T follicular helper cell (primary cell): ENCODE measurements at places on chromosomes 12 and 14.

GRCh38 chr12:90253136-90253535 lies 544.5 kb upstream of the ATP2B1 start:
- DNase-seq = no peak

- no peak for DNase-seq
Measured at GRCh38 chr14:34682787-34683321, 31.5 kb downstream of the CFL2 start.

GRCh38 chr14:33738491-33738890 lies 212.4 kb downstream of the EGLN3 start:
- DNase-seq = no peak

DNA sequence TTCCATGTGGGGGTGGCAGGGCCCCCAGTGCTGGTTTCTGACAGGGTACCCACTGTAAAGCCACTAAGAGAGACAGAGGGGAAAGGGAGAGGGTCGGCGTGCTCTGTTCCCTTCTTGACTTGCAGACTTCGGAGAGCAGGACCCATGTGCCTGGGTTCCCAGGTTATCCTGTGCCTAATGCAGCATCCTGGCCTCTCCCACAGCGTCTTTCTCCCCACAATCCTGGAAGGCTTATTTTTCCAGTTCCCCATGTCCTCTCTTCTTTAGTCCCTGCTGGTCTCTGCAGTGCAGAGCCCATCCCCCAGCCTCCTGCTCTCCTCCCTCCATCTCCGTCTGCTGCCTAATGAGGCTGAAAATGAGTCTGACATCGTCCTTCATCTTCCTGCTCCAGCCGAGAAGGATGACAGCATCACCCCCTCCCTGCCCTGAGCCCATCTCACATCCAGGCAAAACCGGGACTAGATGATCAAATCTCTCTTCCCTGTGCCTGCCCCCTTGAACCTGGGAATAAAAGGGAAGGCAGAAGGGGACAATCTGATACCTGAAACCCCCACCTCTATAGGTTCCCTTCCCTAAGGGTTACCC lies 15.1 kb downstream of the CALCOCO1 start:
- no peak for DNase-seq

DNA sequence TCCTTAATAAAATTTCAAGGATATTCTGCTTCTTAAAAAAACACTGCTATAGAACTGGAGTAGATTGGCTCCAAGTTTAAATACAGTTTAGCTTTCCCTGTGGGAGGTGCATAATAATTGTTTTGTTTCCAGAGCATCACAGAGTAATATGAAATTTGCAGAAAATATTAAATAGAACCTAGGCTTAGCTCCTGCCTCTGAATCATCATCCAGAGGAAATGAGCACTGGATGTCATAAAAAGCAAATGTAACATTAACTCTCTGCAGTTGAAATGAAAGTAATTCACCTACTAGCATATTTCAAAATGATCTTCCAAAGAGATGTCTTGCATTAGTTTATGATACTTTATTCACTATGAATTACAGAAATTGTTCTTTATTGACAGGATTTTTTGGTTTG lies 769.8 kb downstream of the C12orf50 start:
- DNase-seq = no peak

DNA sequence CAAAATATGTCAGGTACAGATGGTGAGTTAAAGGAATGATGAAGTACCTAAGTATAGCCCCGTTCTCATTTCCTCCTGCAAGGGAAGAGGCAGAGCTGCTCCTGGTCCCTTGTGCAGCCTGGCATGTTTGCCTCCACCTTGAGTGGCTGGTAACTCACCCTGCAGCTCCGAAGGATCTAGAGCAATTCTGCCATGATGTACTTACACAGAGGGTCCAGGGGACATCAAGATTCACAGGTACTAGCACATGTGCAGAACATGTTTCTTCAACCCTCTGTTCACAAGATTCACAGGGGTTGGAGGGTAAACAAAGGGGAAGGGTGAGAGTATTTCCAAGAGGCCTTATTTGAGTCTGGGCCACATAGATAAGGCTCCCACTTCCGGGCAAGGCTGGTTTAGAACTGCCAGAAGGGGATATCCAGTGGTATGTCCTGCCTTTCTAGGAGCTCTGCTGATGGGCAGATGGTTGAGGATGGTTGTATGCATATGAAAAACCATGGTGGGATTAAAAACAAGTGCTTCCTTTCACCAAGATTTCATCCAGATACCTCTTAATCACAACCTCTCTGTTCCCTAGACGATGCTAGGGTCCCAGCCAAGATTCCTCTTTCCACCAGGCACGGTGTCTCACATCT lies 7.7 kb downstream of the DCTN2 start:
- no peak for DNase-seq

GRCh38 chr12:117067016-117067415 lies 32.2 kb downstream of the TESC start:
- no peak for DNase-seq

- no peak for DNase-seq
Measured at GRCh38 chr12:109304485-109304884, 4.6 kb downstream of the FOXN4 start.

DNA sequence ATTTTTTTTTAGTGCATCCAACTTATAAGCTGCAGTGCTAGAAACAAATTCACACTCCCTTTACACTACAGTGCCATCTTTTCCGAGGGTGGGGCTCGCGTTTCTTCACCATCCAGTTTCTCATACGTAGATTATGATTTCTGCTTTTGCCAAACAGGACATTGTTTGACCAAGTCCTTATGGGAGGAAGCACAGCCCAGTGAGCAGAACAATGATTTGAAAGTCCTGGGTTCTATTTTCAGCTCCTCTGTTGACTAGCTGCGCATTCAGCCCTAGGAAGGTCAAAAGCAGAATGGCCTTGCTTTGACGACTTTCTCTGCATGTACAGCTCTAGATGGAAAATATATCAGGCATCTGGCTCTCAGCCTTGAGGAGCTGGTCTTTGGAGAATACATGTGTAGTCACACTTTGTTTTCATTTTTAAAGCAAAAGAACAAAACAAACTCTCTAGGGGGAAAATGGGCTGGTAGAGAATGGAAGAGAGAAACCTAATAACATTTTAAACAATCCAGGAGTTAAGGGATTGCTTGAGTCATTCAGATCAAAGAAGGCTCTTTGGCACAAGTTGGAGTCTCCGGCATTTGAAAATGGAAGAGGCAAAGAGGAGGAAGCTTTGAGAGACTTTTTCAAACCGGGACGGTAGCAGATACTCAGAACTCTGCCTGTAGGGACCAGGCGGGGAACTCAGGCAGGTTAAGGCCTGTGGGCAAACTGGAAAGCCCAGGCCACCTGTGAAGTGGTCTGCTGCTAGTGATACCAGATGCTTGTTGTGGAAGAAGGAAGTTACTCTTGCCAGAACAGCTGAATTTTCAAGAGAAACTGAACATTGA lies 257.3 kb upstream of the PLEKHG7 start:
- DNase-seq = no peak

DNA sequence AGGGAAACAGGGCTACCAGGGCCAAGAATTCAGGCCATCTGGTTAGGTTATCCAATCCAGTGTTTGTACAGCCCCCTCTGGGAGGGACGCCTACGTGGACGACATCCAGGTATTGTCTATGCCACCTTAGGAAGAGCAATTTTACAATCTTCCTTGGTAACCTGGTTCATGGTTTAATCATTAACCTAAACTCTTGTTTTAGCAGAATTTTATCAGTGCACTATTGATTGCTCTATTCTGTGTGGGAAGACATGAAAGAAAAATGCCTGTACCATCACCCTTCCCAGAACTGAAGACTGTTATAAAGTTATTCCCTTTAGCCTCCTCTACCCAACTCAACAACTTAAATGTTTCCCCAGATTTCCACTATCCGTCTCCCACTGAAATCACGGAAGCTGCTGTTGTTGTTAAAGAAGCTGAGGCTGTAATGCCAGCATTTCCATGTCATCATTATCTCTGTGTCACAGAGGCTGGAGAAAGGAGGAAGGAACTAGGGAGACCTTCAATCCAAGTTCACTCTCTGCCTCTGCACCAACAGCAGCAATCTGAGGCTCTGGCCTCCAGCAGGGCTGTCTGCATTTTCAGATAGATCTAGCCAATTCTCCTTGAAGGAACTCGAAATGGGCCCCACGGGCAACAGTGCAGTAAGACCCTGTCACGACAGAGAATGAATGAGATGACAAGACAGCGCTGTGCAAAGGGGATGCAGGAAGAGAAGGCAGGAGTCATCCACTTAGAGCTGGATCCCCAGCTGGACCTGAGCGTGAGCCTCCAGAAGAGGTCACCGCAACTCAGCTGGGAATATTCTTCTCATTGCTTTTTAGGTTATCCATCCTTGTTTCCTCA lies 183.4 kb upstream of the GZMB start:
- DNase-seq = no peak

DNA sequence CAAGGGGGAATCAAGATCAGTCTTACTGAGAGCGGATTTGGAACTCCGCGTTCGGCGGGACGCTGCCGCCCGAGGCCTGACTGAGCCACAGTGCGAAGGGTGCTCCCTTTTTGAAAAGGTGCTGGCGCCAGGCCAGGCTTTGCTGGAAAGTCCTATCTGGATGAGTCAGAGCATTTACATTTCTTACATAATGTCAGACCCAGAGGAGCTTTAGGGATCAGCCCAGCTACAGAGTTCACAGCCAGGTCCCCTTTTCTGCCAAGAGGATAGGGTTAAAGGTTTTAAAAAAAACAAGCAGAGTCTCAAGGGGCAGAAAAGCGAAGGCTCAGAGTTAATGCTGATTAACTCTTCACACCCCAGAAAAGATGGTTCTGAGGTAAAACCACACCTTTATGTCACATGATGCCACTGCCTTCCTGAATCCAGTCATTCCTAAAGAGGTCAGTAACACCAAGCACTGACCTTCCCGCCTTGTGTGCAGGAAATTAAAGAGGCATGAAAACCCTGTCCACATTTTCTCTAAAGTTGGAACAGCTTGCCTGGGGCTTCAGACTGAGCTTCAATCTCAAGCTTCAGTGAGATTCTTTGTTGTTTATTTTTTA lies 11.7 kb upstream of the FBXL14 start:
- DNase-seq = no peak
